ENCODE measurements at places on chromosomes 11 and 22.

GRCh38 chr11:43983221-43983810 is 40.9 kb downstream of the C11orf96 start:
- no peak for DNase-seq

DNA sequence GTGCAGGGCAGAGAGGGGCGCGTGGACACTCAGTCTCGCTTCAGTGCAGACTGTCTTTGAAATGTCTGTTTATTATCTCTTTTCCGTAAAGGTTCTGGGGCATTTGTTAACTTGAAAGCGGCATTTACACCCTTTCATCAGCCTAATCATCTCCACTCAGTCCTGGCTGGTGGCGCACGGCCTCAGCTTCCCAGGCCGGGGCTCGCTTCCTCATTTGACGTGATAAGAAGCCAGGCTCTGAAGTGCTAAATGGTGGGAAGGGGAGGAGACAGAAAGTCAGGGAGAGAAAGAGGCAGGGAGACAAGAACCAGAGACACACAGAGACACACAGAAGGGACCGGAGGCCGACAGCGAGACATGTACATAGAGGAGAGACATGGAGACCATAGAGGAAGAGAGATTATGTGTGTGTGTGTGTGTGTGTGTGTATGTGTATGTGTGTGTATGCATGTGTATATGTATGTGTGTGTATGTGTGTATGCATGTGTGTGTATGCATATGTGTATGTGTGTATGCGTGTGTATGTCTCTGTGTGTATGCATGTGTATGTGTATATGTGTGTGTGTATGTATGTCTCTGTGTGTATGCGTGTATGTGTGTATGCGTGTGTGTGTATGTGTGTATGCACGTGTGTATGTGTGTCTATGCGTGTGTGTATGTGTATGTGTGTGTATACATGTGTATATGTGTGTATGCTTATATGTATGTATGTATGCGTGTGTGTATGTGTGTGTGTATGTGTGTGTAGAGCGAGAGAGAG is 101.5 kb downstream of the ST3GAL4 start:
- DNase-seq = no peak

GRCh38 chr11:107716884-107717532 is 5.2 kb upstream of the SLN start:
- DNase-seq = no peak

GRCh38 chr11:29272019-29272654 is 744.7 kb downstream of the KCNA4 start:
- no peak for DNase-seq

DNA sequence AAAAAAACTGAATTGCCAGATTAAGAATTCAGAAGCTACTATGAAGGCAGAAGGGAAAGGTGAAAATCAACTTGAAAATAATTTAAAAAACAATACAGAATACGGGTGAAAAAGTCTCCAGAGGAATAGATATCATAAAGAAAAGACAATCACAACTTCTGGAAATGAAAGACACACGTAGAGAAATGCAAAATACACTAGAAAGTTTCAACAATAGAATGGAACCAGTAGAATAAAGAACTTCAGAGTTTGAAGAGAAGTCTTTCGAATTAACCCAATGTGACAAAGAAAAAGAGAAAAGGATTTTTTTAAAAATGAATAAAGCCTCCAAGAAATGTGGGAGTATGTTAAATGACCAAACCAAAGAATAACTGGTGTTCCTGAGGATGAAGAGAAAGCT is 263.8 kb upstream of the FAT3 start:
- DNase-seq = no peak

- no peak for DNase-seq
Measured at GRCh38 chr22:36629320-36629719, 74.2 kb downstream of the CACNG2 start.

DNA sequence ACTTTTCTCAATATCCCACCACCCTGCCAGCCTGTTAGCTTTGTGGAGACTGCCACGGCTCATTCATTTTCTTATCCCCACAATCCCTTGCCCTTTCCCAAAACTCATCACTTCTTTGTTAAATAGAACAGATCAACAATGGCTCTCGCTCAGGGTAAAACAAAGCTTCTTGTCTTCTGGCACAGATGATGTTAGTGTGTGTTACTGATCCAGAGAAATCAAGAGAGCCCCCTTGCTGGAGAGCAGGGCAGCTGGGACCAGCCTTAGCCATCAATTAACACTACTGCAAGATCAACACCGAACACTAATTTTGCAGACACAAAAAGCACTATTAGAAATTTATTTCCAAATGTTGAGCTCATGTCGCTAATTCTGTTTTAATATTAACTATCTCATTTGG is 420.9 kb downstream of the TENM4 start:
- DNase-seq = no peak

GRCh38 chr11:65549096-65549495 is 9.1 kb downstream of the LTBP3 start:
- no peak for DNase-seq

DNA sequence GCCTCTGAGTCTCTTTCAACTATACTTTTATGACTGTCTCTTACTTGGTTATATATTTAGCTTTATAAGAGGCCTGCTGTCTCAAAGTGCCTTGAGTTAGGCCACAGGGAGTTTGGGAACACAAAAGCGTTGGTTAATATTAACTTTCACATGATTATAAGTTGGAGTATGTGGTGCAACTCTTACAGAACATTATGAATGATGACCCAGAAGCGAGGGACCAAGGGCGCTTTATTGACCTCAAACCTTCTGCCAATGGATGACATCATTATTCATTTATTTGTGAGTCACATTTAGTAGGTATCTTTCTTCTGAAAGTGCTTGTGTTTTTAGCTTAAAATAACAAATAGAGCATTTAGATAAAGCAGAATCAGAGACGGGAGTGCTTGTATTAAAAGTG is 298.0 kb upstream of the ZC3H12C start:
- DNase-seq = no peak

GRCh38 chr11:114348200-114349191 is 51.8 kb downstream of the C11orf71 start:
- DNase-seq = no peak

DNA sequence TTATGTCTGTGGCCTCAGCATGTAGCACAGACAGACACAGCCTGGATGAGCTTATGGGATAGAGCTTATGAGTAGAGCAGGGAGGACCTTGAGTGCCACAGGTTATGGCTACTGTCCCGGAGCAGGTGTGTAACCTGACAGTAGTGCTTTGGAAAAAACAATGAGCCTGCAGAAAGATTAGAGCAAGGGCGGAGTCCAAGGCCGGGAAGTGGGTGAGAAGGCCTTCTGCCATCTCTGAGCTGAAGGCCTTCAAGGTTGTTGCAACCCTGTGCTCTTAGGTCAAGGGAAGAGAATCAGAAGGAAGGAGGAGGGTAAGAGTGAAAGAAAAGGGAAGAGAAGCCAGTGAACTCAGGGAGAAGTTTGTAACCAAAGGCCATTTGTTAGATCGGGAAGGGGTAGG is 3.9 kb upstream of the TAGLN start:
- DNase-seq = no peak
